Stimulated activated CD4-positive, alpha-beta T cell treated with anti-CD3 and anti-CD28 coated beads, Interleukin-4, amount 100 ng/mL, for 48 hours (primary cell): ENCODE measurements at places on chromosomes 13 and 19.

GRCh38 chr19:54206831-54207177, 6.1 kb downstream of the RPS9 start:
- DNase-seq: no peak

DNA sequence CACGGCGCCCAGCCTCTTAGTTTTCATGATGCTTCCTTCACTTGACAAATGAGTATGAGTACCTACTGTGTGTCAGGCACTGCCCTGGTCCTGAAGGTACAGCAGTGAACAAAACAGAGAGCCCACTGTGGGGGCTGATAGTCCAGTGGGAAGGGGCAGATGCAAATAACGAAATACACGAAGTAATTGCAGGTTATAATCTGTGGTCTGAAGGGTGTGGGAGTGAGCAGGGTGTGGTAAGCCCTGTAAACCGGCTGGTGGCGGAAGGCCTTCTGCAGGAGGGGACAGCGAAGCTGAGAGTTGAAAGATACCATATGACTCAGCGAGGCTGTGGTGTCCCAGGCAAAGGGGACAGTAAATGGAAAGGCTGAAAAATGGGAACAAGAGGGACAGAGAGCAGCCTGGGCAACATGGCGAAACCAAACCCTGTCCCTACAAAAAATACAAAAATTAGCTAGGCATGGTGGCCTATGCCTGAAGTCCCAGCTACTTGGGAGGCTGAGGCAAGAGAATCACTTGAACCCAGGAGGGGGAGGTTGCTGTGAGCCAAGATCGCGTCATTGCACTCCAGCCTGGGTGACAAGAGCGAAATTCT, 60.5 kb downstream of the MAP4K1 start:
- no peak for DNase-seq

- DNase-seq: no peak
These were observed 42.8 kb downstream of the BICRA start for GRCh38 chr19:47651691-47652090.

DNA sequence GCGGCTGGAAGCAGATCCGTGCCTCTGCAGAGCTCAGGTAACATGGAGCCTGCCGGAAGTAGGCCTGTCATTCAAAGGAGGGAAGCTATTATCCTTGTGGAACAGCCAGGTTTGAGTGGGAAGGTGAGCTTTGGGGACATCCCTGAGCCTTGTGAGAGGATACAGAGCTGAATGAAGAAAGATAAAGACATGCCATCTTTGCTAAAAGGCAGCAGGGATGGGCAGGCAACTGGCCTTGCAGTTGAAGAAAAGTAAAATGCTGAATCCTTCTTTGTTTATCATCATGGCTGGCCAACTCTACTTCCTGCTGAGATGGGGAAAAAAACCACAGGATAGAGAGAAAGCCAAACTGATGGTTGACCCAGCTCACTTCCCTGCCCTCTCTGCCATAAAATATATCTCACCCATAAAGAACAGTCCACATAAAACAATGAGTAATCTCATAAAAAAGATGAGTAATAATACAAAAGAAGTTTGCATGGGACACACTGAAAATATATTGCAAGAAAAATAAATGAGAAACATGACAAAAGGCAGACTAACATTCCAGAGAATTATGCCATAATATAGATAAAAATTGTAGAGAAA, 226.3 kb downstream of the DLEU7 start:
- DNase-seq: no peak

GRCh38 chr13:40429706-40430545, 236.5 kb downstream of the FOXO1 start:
- DNase-seq: no peak

- DNase-seq: no peak
These were observed 6.3 kb upstream of the FUT2 start for GRCh38 chr19:48689449-48689848.

DNA sequence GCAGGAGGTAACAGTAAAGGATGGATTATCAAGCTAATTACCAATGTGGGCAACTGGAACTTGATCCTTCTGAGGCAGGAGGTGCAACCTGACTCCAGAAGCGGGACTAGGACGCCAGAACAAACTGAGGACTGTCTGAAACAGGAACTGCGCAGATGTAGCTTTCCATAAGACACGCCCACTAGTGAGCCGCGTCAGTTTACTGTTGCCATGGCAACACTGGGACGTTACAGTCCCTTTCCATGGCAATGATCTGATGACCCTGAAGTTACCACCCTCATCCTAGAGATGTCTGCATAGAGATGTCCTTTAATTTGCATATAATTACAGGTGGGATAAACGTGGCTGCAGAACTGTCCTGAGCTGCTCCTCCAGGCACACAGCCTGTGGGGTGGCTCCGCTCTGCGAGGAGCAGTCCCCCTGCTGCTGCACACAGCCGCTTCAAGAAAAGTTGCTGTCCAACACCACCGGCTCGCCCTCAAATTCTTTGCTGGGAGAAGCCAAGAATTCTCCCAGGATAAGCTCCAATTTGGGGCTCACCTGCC, 816.6 kb downstream of the UQCRFS1 start:
- DNase-seq: no peak

DNA sequence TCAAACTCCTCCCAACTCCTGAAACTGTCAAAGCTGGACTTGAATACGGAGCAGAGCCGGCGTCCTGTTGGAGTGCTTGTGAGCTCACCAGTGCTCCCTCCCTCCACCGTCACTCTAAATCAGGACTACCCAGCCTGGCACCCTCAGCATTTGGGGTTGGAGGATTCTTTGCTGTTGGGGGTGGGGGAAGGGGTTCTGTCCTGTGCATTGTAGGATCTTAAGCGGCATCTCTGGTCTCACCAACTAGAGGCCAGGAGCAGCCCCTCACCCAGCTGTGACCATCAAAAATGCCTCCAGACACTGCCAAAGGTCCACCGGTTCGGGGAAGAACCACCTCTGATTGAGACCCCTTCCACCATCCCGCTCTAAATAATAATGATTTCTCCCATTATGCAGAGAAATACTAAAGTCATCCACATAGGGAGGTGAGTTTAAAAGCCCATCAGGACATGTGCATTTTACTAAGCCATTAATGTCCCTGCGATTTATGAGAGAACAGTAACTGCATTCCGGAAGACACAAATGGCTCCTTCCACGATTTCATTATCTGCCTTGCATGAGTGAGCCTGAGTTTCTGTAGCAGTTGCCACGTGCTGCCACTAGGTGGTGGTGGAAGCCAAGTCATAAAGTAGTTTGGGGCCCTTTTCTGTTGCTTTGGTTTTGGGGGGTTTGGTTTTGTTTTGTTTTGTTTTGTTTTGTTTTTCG, 16.1 kb upstream of the USP29 start:
- DNase-seq: peak; percentile 27

DNA sequence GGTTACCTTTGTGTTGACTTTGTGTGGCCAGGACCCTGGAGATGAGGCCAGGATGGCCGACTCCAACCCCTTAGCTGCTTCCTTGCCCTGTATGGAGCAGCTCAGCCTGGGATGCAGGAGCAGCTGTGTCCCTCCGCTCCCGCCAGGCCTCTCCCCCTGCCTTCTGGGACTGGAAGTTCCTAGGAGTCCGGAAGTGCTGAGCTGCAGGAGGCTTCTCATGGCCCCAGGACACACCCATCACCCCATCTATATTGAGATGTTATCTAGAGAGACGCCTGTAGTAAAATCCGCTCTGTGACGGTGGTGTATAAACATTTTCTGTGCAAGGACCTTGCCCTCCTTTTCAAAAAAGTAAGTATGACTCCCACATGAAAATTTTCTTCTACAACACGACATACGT, 27.0 kb downstream of the WTIP start:
- DNase-seq: no peak

- DNase-seq: no peak
These were observed 24.1 kb upstream of the PTPRS start for GRCh38 chr19:5364674-5365073.

GRCh38 chr13:92172191-92172590, 773.8 kb downstream of the GPC5 start:
- no peak for DNase-seq

- no peak for DNase-seq
These were observed 9.7 kb upstream of the LENG8 start for GRCh38 chr19:54439174-54439851.

- DNase-seq: no peak
These were observed 123.7 kb upstream of the MRI1 start for GRCh38 chr19:13640611-13641010.

DNA sequence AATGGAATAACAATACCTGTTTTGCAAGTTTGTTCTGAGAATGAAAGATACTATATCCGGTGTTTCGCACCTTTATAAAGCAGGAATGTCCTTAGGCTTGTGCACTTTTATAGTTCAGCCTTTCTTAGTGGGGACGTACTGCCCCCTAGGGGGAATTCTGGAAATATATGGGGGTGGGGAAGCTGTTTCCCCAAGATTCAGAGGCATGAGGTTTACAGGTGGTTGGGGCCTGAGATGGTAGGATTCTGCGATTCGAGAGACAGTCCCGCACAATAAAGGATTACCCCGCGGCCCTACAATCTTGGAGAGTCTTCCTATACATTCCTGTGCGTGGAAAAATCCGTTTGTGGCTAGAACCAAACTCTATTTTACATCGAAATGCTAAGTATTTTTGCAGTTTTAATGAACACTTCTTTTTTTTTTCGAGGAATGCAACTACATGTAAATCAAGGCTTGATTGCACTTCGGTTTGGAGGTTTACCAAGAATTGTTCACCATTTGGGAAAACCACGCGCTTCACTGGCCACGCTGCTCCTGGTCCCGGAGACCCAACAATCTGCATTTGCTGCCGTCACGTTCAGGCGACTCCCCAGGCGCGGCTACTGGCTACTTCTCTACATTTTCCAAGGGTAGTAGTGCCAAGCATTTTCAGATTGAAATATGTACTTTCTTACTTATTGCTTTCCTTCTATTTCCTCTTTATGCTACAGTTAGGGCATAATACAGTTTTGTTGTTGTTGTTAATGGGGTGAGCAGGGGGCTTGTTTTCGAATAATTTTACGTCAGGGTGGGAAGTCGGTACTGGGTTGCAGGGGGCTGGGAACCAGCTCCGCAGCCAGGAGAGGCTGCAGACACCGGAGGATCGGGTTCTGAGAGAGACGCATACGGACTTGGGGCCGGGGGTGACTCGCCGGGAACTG, 830 bp downstream of the NEK5 start:
- peak; percentile 26 for DNase-seq

GRCh38 chr13:72122661-72123255, 255.8 kb upstream of the DACH1 start:
- DNase-seq: no peak

GRCh38 chr13:104841110-104841509, 1694.4 kb downstream of the EFNB2 start:
- DNase-seq: no peak

DNA sequence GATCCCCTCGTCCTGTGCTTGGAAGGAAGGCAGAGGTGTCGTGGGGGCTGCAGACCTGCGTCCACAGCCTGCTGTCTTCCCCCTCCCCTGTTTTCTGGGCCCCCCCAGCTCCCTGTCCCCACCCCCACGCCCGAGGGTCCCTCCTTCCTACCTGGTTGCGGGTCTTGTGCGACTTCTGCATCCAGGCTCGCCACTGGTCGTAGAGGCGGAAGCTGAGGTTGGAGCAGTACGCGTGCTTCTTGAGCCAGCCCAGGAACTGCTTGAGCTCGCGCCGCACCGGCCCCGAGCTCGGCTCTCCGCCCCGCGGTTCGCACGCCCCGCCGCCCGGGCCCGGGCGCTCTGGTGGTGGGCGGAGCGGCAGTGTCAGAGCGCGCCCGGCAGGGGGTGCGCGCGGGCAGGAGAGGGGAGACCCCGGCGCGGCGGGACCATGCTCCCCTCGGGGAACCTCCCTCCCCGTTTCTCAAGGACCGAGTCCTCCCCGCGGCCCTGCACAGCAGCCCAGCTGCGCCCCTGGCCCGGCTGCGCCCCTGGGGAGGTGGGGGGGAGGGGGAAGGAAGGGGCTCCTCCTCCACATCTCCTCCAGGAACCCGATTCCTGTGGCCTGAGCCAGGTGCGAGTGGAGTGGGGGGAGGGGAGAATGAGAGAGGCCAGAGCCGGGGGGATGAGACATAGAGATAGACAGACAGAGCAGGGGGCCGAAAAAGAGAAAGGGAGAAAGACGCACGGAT, 5.7 kb downstream of the REX1BD start:
- DNase-seq: peak; percentile 66

DNA sequence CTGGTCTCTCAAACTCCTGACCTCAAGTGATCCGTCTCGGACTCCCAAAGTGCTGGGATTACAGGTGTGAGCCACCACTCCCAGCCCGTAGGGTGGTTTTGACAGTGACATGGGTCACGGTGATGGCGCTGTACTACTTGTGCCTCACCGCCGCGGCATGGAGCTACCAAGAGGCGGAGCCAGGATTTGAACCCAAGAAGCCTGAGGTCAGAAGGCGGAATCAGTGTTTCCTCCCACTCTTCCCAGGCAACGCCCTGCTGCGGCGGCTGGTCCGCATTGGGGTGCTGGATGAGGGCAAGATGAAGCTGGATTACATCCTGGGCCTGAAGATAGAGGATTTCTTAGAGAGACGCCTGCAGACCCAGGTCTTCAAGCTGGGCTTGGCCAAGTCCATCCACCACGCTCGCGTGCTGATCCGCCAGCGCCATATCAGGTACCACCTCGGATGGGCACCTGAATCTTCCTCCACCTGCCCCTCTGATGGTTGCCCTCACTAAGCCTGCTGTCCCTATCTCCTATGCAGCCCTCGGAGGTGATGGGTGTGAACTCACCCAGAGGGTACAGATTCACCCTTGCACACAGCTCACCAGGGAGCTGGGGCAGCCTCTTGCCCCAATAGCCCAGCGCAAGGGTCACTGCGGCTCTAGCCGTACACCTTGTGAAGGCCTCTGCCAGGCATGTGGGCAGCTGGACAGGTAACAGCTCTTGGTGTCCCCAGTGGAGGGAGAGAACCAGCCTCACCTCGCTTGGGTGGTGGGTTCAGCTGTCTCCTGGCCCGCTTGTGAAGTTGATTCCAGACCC, 5.6 kb downstream of the RPS9 start:
- DNase-seq: no peak

DNA sequence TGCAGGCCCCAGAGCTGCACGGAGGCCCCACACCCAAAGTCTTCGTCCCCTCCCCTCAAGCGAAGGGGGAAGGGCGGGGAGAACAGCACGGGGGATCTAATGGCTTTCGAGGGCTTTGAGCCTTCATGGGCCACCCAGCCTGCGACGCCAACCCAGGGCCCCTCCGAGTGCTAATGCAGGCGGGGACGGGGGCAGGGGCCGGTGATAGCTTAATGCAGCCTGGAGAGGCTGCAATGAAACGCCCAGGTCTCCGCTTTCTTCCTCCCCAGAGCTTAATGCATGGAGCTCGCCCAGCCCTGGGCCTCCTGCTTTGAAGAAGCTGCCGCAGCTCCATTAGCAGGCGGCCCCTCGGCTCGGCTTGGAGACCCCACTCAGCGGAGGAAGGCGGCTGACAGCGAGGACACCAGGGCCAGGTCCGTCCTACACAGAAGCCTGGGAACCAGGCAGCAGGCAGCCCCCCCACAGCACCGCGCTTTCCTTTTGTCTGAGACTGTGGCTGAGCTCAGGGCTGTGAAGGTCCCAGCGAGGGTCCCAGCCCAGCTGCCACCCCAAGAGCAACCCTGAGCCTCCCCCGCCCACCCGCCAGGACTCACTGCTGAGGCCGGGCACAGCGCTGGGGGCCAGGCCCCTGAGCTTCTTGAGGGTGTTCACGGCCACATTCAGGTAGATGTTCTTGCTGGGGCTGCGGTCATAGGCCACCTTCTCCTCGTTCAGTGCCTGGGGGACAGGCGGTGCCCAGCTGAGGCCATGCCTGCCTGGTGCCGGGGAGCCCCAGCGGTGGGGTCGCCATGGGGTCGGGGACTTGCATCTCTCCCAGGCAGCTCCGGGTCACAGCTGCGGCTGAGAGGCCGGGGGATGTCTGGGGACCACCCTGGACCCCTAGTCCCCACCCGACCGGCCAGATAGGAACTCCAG, 7.5 kb upstream of the ATP8B3 start:
- no peak for DNase-seq

- no peak for DNase-seq
These were observed 158.9 kb downstream of the CACNA1A start for GRCh38 chr19:13347367-13347766.
